ENCODE measurements at places on chromosomes 1 and 21.

DNA sequence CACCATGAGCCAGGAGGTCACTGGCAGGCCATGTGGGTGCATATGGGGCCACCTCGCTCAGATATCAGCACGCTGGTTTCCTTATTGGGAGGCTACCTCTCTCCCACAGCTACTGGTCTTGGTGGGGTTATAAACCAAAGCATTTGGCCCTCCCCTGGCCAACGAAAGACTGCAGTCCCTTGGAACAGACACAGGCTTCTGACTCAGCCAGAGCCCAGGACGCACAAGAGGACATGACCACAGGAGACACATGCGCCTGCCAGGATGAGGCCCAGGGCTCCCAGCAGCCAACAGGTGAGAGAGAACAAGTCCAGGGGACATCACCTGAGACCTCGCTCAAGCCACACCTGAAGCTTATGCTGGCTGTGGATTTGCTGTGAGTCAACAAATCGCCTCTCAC is 13.8 kb downstream of the NPHP4 start:
- DNase-seq = no peak

- no peak for DNase-seq
These were observed 25.6 kb upstream of the PRDM2 start for GRCh38 chr1:13674377-13674776.

- DNase-seq = peak; percentile 21
These were observed 375.4 kb downstream of the COL11A1 start for GRCh38 chr1:102732927-102733326.

GRCh38 chr1:150578272-150579109 is 919 bp downstream of the MCL1 start:
- DNase-seq = peak; percentile 93

GRCh38 chr1:167095368-167095767 is 1.5 kb downstream of the STYXL2 start:
- peak; percentile 89 for DNase-seq

- DNase-seq = peak; percentile 88
These were observed 124.6 kb upstream of the IVNS1ABP start for GRCh38 chr1:185441605-185442004.

- DNase-seq = no peak
These were observed 126.8 kb upstream of the ZNF644 start for GRCh38 chr1:91148641-91149069.

GRCh38 chr1:77994117-77994705 is 10.5 kb upstream of the DNAJB4 start:
- no peak for DNase-seq

DNA sequence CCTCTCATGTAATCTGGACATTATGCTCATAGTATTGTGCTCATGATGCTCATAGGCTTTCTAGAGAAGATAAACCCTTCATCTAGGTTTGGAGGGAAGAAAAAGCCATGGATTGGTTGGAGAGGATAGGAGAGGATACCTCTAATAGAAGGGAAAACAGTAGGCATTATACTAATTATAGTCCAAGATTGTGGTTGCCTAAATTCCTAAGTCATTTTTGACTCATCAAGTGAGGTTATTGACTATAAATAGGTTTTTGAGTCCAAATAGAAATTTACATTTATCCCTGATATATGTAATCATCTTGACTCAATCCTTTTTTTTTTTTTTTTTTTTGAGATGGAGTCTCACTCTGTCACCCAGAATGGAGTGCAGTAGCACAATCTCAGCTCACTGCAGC is 5.0 kb downstream of the SYT11 start:
- DNase-seq = no peak

GRCh38 chr1:145824499-145824842 is 471 bp downstream of the POLR3C start:
- no peak for DNase-seq

GRCh38 chr1:180057883-180058396 is 96.7 kb upstream of the QSOX1 start:
- peak; percentile 12 for DNase-seq

DNA sequence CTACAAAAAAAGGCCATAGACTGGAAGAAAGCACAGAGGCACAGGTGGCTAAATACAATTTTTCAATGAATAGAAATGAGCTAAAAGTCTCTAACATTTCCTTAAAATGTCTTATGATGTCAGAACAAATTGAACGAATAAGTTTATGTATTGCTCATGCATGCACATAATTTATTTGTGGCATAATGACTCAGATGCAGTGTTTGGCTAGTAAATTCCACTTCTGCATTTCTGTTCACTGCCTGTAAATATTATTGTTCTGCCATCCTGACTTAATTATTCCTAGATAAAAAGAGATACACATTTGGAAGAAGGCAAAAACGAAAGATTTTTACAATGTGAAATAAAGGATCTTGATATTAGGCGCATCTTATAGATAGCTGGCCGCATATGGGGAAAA is 26.6 kb upstream of the EXO1 start:
- peak; percentile 84 for DNase-seq

- DNase-seq = no peak
These were observed 83.8 kb downstream of the DIRAS3 start for GRCh38 chr1:67966666-67967009.

DNA sequence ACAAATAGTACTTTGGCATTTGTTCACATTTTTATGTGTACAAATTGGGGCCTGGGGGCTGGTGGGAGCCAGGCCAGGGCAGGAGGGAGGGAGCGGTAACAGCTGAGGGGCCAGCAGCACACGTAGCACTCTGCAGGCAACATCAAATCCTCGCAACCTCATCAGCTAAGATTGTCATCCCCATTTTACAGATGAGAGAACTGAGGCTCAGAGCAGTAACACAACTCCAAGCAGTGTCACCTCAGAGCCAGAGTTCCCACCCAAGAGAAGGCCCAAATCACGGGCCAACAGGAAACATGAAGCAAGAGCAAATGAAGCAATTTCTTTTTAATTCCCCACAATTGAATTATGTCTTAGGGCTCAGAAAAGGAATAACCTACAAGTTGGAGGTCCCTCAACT is 14.1 kb downstream of the IFFO2 start:
- no peak for DNase-seq

DNA sequence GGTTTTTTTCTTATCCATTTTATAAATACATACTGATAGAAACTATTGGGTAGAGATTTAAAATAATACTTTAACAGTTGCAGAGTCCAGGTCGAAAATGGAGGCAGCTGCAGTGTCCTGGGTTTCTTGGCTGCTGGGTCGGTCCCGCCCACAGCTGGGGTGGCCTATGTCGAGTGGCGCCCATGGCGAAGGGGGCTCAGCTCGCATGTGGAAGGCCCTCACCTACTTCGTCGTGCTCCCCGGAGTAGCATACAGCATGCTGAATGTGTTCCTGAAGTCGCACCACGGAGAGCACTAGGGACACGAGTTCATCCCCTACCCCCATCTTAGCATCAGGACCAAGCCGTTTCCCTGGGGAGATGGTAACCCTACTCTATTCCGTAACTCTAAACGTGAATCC is 1304.9 kb upstream of the ADGRL2 start:
- DNase-seq = no peak

DNA sequence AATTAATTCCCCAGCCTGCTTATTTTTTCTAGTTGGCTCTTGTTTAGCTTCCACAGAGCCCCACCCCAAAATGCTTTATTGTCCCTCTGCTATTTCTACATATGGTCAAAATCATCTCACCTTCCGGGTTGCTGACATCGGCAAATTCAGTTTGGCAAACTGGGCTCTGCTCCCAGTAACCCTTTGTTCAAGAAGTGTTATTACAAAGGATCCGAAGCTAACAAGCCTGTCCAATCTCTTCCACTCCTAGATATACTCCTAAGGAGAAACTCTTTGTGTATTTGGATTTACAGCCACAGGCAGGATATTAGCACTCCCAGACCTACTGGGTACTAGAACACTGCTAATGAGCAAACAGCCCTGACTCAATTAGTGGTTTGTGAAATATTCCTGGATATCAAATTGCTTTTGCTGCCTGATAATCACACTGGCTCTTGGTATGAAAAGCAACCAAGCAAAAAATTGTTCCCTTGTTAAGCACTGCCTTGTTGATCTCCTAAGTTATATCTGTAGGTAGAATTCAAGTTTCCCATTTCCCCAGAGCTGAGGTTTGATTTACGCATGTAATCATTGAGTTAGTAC is 4.0 kb downstream of the JUN start:
- peak; percentile 66 for DNase-seq

DNA sequence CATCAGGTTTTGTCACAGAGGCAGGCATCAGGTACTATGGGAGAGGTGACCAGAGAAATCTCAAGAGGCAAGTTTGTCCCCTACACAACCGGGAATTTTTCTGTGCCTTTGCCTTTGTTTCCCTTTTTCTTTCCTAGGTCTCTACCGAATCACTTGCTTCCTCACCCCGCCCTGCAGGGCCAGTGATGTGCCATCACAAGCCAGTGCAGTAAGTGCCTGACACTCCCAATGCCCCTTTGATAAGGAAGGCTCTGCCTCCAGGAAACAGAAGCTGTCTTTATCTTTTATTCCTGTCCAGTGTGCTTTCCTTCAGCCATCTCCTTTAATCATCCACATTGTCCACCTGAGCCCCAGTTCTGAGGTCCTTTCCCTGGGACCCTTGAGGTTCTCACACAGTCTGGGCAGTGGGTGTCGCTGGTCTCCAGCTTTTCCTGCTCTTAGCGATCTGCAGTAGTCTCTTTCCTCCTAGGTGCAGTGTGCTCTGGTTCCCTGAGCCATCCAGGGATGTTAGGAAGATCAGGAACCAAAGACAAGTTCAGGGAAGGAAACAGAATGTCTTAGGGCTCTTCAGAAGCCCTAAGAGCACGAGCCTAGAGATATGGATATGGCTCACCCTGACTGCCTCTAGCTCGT is 36.6 kb downstream of the GJA5 start:
- no peak for DNase-seq

- DNase-seq = no peak
These were observed 20.1 kb downstream of the BCAS2 start for GRCh38 chr1:114561333-114561732.

All from iris pigment epithelial cell (primary cell).